ENCODE measurements at places on chromosomes 7 and 10.

GRCh38 chr10:30425336-30426075 lies 8.5 kb upstream of the MAP3K8 start:
- DNase-seq = no peak

DNA sequence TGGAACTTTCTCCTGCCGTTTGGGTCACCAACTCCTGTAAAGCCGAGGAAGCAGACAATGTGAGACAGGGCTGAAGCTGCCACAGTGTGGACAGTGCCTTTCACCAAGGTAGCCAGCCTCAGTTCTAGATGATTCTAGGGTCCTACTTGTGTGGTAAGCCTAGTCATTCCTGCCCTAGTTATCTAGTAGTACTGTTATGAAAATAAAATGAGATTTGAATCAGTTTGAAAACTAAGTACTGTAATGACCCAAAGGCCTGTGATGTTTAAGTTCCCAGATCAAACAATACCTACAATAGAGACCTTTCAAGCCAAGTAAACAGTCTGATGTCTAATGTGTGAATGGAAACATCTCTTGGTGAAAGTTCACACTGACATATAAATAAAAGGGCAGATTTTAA lies 37.1 kb downstream of the POLL start:
- DNase-seq = no peak

DNA sequence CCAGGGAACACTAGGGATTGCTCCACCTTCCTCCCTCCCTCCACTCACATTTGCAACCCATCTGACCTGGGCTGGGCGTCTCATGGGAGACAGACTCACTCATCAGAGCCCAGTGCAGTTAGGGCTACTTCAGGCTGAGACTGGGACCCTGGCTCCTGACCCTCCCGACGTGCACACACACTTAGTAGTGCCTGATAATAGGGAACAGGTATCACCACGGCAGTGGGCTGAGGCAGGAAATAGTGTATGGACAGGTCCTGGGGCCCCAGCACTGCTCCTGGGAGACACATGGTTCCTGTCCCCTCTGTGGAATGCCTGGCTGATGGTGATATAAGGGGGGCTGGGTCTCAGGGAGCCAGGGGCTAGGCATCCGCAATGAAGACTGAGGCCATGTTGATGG lies 14.3 kb downstream of the AQP1 start:
- DNase-seq = no peak

GRCh38 chr10:22363305-22363704 lies 18.0 kb downstream of the SPAG6 start:
- no peak for DNase-seq

DNA sequence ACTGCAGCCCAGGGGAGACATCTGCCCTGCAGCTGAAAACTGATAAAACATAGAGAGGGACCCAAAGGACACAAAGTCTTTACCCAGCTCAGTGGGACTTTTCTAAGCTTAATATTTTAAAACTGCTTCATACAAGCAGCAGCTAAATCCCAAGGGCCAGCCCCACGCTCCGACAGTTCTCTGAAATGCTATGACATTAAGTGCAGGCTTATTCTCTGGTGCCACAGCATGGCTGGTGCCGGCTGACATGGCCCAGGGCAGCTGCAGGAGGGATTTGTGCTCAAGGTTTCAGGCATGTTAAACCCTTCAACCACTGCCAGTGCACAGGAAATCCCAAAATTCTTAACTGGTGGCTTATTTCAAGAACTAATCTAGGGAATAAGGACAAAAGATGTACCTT lies 170.9 kb downstream of the PARD3 start:
- DNase-seq = no peak

DNA sequence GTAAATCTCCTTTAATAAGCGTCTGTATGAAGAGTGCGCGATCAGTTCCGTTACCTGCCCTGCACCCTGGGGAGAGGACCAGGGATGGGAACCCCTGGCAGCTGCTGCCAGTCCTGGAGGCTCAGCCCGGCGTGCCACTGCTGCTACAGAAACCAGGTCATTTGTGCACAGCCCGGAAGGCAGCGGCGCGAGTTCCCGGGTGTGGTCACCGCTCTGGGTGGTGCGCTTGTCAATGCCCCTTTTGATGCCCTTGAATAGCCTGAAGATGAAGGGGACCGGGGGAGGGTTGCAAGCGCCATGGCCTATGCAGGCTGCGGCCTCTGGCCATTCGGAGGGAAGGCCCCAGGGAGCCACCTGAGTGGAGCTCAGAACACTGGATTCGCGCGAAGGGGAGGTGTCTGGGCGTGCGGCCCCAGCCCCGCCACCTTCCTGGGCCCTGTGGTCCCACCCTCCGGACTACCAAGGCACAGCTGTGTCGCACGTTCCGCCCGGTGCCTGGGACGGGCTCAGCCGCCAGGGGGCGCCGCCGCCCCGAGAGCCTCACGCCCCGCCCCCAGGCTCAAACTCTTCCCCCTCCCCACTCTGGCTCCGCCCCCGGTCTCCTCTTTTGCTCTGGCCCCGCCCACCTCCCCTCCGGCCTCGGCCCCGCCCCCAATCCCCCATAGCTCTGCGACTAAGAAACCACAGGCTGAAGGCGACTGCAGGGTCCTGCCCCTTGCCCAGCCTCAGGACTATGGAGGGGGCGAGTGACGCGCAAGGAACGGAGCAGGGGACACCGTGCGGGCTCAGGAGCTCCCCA lies 16.5 kb downstream of the AP5Z1 start:
- no peak for DNase-seq

DNA sequence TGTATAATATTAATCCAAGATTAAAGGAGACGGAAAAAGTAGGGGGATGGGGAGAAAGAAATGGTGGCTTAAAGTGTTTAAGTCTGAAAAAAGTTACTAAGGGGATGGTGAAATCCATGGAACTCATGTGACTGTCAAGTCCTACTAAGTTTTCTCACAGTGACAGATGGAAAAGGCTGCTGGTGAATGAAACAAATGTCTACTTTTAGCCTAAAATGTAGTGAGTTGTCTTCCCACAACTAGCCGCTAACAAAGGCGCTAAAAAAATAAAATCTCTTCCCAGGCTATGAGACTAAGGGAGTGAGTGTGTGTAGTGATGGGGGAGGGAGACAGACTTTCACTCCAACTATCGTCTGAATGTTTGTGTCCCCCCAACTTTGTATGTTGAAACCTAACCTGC lies 12.6 kb downstream of the VIM start:
- DNase-seq = no peak

Measured in DMS79 treated with DMSO at 0.1 percent for 48 hours (cell line).